Stomach (tissue), 19 donors: ENCODE measurements at places on chromosomes 4 and X. TPM values are rescaled to one million over a fixed set of nuclear protein-coding genes. Genes with fewer than 3 reads are reported as not detected.
A peak's percentile ranks its signal among the peaks of the same experiment; 100 is the strongest.

- DNase-seq: no peak
Measured at GRCh38 chrX:29661290-29661689, 554.1 kb upstream of the MAGEB2 start.

- DNase-seq: no peak
Measured at GRCh38 chr4:164056426-164057142, 562.1 kb downstream of the TMA16 start.

DNA sequence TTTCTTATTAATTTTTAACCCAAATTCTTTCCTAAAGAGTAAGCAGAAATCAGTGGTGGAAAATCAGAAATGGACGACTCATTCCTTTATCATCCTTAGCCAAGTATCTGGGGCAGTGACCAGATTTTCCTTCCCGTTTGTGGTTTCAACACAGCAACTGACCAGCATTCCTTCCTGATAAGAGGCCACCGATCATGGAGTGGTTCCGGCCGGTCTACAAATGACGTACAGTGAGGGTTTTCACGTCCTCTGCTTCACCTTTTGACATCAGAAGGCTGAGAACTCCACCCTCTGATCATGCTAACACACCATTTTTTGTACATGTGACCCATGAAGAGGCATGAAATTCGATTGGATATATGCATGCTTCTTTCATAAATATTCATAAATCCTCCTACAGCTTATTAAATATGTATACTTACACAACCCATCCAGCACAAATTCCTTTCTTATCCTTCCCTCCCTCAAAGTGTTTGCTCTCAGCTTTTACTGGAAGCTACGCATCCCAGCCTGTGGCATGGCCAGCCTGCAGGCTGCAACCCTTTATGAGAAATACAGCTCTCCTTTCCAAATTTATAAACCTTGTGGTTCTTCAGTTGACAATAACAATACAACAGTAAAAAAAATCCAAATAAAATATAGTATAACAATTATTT is 173.0 kb upstream of the CASK start:
- peak; percentile 46 for DNase-seq

- no peak for DNase-seq
Measured at GRCh38 chr4:67719953-67720617, 19.1 kb upstream of the UBA6 start.

DNA sequence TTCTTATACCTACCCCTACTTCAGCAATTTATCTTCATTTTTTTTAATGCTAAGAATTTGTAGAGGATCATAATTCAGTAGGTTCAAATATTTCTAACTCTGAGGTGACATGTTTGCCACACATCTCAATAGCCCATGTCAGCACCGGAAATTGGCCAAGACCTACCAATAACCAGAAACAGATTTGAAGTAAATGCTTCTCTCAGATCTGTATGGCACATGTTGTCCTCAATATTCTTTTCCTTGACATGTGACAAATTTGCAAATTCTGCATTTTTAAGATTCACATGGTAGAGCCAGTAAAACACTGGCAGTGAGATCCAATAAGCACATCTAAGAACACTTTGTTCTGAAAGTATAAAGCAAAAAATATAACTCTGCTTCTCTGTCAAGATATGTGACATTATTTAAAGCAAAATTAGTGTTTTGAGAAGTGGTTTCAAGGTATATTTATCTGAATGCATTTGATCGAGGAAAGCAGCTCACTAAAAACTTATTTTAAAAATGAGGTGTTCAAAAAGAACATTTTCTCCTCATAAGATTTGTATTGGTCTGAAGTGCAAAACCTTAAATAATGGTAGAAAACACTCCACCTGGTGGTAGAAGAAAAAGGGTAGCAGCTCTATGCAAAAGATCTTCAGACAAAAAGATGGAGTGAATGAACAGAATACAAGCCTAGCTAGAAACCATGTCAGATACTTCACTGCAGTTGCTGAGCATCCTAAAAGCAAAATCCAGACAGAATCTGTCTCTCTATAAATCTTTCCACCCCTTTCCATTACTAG is 513.8 kb upstream of the FAM241A start:
- DNase-seq: peak; percentile 21

GRCh38 chr4:99847362-99847976 is 30.8 kb downstream of the DAPP1 start:
- DNase-seq: peak; percentile 19

DNA sequence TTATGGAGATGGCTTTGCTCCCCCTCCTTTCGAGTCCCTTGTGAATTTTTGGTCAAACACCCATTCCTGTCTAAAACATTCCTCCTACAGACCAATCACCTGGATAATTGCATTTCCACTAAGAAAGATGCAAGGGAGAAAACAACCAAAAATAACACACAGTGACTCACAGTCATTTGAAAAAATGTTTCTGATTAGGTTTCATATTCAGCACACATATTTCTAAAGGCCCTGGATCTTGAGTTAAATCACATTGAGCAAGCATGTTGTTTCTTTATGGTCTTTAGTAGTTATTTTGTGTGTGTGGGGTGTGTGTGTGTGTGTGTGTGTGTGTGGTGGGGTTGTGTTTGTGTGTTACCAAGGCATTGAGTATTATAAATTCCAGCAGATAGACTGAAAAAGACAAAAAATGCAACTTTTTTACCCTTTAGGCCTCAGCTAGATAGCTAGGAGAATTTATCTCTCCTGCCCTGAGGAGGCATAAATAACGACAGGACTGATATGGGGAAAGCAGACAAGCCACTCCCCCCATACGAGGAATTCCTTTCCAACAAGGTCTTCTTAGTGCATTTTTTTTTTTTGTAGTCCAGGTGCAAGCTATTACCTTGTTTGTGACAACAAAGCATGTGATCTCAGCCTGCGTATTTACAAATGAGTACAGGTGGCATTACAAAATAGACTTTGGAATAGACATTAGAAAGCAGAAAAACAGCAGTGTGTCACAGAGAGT is 265.4 kb upstream of the ADGRL3 start:
- no peak for DNase-seq

- no peak for DNase-seq
Measured at GRCh38 chrX:47664737-47665136, 5.8 kb upstream of the UXT start.

DNA sequence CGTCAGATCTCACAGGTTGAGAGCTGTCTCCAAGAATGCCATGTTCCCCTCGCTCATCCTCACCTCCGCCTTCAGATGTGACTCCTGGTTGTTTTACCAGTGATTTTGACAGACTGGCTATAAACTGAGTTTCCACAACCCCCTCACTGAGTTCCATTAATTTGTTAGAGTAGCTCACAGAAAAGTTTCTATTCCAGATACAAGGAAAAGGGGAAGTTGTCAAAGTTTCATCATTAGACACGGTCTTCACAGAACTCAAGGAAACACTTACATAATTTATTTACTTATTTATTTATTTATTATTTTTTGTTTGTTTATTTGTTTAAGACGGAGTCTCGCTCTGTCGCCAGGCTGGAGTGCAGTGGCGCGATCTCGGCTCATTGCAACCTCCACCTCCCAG is 55.7 kb upstream of the IQSEC2 start:
- no peak for DNase-seq

DNA sequence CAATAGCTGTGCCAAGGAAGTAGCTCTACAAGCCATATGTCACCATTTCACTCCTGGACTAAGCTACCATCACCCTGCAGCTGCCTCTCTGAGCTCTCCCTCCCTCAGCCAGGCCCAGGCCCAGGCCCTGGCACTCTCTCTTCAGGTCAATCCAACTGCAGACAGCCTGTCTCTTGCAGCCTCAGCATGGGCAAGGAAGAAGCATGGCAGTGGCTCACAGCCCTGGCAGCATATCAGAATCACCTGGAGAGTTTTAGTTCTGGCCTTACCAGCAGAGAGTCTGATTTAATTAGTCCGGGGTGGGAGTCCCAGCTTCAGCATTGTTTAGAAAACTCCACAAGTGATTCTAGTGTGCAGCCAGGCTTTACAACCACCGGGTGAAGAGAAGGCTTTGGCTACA is 31.5 kb downstream of the NALF2 start:
- DNase-seq: no peak

DNA sequence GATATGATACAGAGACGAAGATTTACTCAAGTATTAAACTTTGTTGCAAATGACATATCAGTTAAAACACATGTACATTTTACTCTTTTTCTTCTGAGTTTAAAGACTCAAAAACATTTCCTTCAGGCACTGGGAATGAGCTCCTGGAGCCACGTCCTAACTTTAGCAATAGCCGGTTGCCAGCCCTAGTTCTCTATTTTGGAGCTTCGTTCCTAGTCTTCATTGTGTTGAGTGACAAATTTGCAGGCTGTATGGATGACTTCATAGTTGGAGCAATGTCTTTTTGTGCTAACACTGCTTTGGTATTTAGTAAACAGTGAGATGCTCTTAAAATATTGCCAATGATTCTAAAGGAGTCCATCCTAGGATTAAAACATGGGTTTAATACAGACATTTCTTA is 190.9 kb downstream of the FAT4 start:
- peak; percentile 7 for DNase-seq

GRCh38 chr4:35925806-35926205 is 318.5 kb downstream of the ARAP2 start:
- no peak for DNase-seq

GRCh38 chr4:151144329-151145072 is 45.1 kb downstream of the RPS3A start:
- DNase-seq: no peak

DNA sequence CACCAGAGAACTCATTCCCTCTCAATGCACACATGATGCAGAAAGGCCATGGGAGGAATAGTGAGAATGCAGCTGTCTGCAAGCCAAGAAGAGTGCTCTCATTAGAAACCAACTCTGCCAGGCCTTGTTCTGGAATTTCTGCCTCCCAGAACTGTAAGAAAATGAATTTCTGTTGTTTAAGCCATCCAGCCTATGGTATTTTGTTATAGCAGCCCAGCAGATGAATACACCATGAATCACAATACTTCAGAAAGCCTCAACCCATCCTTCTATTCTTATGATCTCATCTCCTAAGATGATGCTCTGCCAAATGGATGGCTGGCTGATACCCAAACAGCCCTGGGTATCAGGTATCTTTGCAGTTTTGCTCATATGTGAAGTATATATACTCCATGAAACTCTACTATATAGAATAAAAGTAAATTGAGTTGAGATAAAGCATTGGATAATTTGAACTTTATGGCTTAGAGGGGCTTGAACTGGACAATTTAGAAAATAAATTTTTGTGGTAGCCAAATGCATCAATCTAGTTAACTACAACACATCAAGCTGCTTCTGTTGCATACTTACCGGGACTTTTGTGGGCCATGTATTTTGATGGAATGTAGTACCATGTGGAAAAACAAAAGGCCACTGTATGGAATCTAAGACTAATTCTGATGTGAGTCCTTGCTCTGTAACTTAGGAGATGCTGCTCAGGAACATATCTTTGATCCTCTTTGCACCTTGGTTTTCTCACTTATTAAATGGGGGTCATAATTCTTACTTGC is 245.9 kb downstream of the HS3ST1 start:
- no peak for DNase-seq

GRCh38 chr4:40243386-40243948 is 46.6 kb downstream of the RHOH start:
- DNase-seq: no peak

- DNase-seq: no peak
Measured at GRCh38 chr4:76374798-76375197, 46.1 kb downstream of the CCDC158 start.

DNA sequence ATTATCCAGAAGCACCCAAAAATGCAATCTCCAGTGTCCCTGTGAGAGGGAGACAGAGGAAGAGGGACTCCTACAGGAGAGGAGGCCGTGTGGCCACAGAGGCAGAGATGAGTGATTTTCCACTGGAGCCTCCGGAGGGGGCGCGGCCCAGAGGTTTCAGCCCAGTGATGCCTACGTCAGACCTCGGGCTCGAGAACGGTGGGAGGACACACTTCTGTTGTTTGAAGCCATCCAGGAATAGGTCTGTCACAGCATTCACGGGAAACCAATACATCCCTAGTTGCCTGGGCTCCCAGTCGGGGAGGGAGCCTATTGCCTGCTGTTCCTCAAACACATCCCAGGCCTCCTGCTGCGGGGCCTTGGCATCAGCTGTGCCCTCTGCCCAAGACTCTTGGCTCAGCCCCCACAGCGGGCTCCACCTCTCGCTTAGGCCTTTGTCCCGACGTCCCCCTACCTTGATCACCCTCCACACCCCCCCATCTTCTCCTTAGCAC is 39.2 kb upstream of the HMX1 start:
- peak; percentile 3 for DNase-seq

DNA sequence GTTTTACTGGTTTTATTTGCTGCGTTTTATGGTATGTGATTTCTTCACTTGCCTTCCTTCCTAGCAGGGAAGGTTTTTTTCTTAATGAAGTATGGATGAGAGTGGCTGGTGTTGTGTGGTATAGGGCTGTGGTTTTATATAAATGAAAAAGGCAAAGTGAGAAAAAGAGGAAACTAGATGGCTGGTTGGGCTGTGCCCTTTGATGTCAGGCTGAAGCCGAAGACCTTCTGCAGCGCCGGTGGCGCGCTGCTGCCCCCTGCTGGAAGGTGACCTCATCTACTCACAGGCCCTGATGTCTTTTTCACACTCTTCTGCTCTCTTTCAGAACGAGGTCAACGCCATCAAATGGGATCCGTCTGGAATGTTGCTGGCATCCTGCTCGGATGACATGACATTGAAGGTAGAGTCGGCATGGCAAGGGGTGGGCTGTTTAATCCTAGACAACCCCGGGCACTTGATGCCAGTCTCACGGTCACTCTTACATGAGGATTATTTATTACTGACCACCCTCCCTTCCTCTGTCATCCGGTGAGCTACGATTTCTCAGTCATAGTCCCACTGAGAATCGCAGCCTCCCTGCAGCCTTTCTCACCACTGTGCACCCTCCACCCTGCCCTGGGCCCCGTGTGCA is 56.6 kb downstream of the GPR143 start:
- DNase-seq: peak; percentile 79

- no peak for DNase-seq
Measured at GRCh38 chr4:100631281-100631968, 113.6 kb upstream of the EMCN start.

GRCh38 chr4:82331814-82332213 is 42.0 kb downstream of the HNRNPD start:
- DNase-seq: no peak

DNA sequence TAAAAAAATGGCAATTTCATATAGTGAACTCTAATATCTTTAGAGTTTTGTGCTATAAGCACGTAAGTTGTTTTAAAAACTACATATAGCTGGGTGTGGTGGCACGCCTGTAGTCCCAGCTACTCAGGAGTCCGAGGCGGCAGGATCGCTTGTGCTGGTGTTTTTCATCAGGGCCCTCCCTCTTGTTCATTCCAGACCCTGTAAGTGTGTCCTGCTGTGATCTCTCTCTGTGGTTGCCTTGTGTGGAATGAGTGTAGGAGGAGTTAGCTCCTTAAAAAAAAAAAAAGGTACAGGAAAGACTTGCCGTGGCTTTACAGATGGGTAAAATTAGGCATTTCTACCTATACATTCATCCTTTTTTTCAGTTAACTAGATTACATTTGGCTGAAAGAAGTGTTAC is 35.4 kb downstream of the RBBP7 start:
- no peak for DNase-seq

Gene IL2
- total RNA-seq: not detected

Gene RNF175
- not detected for total RNA-seq

Gene SYTL5
- total RNA-seq: 7.4 TPM

Gene GPRIN3
- total RNA-seq: 8.9 TPM

Gene TEX13B
- total RNA-seq: not detected

Gene CABS1
- total RNA-seq: not detected

Gene FAM149A
- 101 TPM for total RNA-seq

Gene AKAP14
- not detected for total RNA-seq

Gene ZMYM3
- 53.6 TPM for total RNA-seq

Gene GABRA4
- not detected for total RNA-seq

Gene RIPPLY1
- total RNA-seq: not detected

Gene APELA
- total RNA-seq: not detected
